ENCODE measurements at places on chromosomes 5 and 9.
A peak's percentile ranks its signal among the peaks of the same experiment; 100 is the strongest.

DNA sequence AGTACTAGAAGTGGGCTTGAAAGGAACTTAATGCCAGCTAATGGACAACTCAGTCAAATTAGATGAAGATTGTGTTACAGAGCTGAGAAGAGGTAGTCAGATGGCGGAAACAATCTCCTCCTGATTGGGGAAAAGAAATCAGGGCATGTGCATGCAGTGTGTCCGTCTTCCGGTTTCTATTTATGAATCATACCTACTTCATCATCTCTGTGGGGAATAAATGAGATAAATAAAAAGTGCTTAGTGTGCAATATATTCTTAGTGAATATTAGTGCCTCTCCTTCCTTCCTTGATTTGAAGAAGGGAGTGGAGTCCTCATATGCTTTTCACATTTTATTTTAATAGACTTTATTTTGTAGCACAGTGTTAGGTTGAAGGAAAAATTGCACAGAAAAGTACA is 108.7 kb upstream of the NFIL3 start:
- DNase-seq: no peak
- H3K27ac ChIP-seq: no peak overlapping the region
- H3K4me1 ChIP-seq: no peaks in the 10 kb centered on the region
- H3K4me3 ChIP-seq: no peak overlapping the region
- no peaks in the 10 kb centered on the region for H3K36me3 ChIP-seq

GRCh38 chr9:120714846-120715388 is 647 bp upstream of the MEGF9 start:
- peak overlapping the region; percentile 89 for H3K27ac ChIP-seq
- DNase-seq: no peak

GRCh38 chr5:127844581-127845021 is 141.4 kb downstream of the CCDC192 start:
- DNase-seq: peak; percentile 30
- no peaks in the 10 kb centered on the region for H3K36me3 ChIP-seq
- H3K4me1 ChIP-seq: peaks cover 58% of the 10 kb centered on the region
- H3K27me3 ChIP-seq: no peaks in the 10 kb centered on the region
- H3K27ac ChIP-seq: peak overlapping the region; percentile 18

GRCh38 chr5:113488645-113489184 is 462 bp upstream of the MCC start:
- peaks cover 53% of the 10 kb centered on the region for H3K27me3 ChIP-seq
- H3K4me3 ChIP-seq: peak overlapping the region; percentile 50
- DNase-seq: no peak

- no peak for DNase-seq
Observed at GRCh38 chr9:91541734-91542133, 118.1 kb upstream of the NFIL3 start.

- no peak overlapping the region for H3K4me3 ChIP-seq
- no peak for DNase-seq
- H3K36me3 ChIP-seq: no peaks in the 10 kb centered on the region
- peaks cover 6% of the 10 kb centered on the region for H3K4me1 ChIP-seq
Observed at GRCh38 chr5:117973785-117974184, 1014.6 kb downstream of the DTWD2 start.

DNA sequence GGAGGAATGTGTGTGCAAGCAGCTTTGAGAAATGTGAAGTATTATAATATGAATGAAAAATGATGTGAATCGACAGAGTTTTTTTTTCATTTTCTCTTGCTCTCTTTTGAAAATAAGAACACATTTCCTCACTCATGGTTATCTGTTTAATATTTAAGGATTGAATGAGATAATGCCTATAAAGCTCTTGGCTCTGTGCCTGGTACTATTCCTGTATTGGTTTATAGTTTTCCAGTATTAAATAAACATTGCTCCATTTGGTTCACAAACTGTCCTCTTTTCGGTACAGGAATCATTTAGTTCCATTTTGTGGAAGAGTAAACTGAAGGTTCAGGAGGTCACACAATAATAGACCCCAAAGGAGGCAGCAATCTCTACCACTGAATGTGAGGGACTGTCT is 1185.5 kb upstream of the WWC1 start:
- no peak overlapping the region for H3K27ac ChIP-seq
- H3K4me1 ChIP-seq: no peaks in the 10 kb centered on the region

DNA sequence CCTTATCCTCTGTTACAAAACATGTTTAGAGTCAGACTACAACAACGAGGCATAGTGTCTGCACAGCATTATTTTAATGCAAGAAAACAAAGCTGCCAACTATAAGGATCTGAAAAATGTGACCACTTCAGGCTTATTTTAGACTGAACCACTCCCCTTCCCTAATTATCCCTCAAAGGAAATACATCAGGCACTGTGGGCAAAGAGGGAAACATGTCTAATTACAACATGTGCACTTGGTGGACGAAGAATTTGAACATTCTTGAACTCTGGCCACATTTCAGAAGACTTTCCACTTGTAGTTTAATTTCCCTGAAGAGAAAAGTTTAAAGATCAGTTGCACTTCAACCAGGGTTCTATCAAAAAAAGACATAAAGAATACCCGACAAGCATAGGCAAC is 3.8 kb downstream of the MTMR12 start:
- H3K27me3 ChIP-seq: no peaks in the 10 kb centered on the region
- no peak for DNase-seq
- peaks cover 29% of the 10 kb centered on the region for H3K4me1 ChIP-seq
- H3K36me3 ChIP-seq: no peaks in the 10 kb centered on the region
- H3K27ac ChIP-seq: no peak overlapping the region
- H3K4me3 ChIP-seq: no peak overlapping the region

All from transverse colon (tissue), 4 donors.